Amniotic epithelial cell (primary cell): ENCODE measurements at places on chromosomes 6 and 20.
A peak's percentile ranks its signal among the peaks of the same experiment; 100 is the strongest.

GRCh38 chr6:127290391-127291265 lies 24.0 kb downstream of the RNF146 start:
- no peak for DNase-seq

GRCh38 chr6:108521616-108522107 lies 39.1 kb upstream of the FOXO3 start:
- no peak for DNase-seq

GRCh38 chr6:2021713-2022125 lies 223.7 kb downstream of the GMDS start:
- peak; percentile 15 for DNase-seq

- DNase-seq = no peak
Measured at GRCh38 chr6:14540810-14541540, 423.4 kb downstream of the CD83 start.

- no peak for DNase-seq
Measured at GRCh38 chr6:55974688-55975087, 99.3 kb upstream of the BMP5 start.

GRCh38 chr6:55046869-55047422 lies 127.4 kb upstream of the HCRTR2 start:
- peak; percentile 25 for DNase-seq

DNA sequence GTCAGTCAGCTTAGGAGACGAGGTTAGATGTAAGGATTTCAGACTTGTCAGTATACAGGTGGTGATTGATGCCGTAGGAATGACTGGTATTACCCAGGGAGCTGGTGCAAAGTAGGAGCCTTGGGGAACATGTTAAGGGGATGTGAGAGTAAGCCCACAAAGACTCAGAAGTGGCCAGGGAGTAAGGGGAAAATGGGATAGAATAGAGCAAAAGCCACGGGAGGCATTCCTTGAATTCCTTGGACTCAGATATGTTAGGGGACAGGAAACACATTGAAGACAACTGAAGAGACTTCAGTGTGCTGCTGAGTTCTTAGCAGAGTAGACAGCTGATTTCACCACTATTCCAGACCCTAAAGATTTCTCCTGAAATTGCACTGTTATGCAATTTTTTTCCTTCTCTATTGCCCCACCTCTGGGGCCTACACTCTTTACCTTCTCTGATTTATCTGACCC lies 1.2 kb upstream of the ACAT2 start:
- DNase-seq = peak; percentile 59

- no peak for DNase-seq
Measured at GRCh38 chr6:113442040-113442439, 415.1 kb upstream of the MARCKS start.

DNA sequence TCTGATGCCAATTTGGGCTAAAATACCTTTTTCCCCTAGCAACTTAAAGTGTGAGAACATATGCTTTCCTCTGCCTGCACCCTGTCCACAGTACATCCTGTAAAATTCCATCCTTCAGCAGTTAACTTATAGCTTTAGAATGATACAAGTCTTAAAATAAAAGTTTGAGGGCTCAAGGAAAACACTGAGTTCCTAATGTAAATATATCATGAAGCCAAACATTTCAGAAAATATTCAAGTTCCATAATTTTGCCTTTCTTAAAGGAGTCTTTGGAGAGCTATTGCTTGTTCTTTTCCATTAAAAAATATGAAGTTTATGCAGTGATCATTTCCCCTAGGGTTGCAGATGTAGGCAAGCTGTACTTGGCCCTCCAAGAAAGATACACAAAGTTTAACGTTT lies 303.8 kb downstream of the COL12A1 start:
- DNase-seq = no peak

DNA sequence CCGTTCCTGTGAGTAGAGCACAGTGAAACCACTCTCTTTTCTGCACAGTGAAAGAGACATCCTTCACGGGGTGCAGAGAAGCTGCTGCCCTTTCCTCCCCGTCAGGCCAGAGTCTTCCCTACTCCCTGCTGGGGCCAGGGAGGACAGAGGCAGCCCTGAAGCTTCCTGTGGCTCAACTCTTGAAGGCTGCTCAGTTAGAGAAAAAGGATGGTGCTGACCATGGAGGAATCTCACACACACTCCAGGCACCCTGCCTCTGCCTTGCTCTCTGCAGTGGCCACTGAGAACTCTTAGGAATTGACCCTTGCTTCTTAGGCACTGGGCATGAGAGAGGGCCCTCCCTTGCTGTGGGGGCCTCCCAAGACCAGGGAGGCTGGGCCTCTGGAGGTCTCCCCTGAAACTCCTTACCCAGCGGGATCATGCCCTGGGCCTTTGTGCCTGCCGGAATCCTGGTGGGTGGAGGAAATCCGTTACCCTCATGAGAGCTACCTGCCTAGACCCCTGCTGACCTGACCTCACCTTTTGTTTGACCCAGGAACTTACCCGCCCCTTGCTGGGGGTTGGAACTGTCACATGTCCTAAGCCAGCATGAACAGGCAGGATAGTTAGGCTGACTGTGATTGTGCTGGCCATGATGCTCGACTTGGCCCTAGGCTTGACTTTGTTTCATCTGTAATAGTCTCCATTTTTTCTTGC lies 65.0 kb upstream of the CD93 start:
- no peak for DNase-seq

GRCh38 chr6:90887764-90888163 lies 300.9 kb upstream of the MAP3K7 start:
- DNase-seq = no peak

DNA sequence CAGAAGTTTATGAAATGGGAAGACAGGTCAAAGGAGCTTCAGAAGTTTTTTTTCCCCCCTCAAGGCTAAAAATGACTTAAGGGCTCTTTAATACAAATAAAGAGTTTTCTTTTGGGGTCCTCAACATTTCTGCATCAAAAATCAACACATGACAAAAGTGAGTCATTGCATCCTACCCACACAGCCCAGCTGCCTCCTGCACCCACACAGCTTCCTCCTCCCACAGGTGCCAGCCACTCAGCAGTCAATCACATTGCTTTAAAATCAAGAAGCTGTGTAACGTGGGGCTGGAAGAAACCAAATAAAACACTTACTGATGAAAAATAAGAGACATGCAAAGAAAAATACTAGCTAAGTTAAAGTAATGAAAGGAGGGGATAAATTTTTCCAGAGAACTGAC lies 68.5 kb downstream of the MAP3K5 start:
- DNase-seq = peak; percentile 38

DNA sequence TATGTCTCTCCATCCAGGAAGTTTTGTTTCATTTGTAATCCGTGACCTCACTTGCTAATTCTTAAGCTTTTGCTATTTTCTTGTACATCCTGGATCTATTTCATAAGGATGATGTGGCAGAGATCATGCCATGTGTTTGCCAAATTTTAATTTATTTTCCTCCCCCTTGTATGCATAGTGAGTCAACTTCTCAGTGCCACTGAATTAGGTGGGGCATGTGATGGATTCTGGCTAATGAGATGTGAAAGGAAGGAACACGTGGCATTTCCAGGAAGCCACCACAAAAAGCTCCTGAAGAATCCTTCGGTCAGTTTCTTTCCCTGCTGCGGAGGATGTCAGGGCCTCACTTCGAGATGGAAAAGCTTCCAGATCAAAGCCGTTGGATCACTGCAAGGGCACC lies 86.2 kb upstream of the PRL start:
- DNase-seq = no peak

- no peak for DNase-seq
Measured at GRCh38 chr6:41469156-41470028, 76.8 kb upstream of the FOXP4 start.

- DNase-seq = no peak
Measured at GRCh38 chr6:63882208-63882607, 246.6 kb downstream of the PHF3 start.

GRCh38 chr20:32189691-32190615 lies 17.6 kb downstream of the PLAGL2 start:
- DNase-seq = peak; percentile 35

- DNase-seq = no peak
Measured at GRCh38 chr20:51419646-51420045, 122.9 kb downstream of the NFATC2 start.

DNA sequence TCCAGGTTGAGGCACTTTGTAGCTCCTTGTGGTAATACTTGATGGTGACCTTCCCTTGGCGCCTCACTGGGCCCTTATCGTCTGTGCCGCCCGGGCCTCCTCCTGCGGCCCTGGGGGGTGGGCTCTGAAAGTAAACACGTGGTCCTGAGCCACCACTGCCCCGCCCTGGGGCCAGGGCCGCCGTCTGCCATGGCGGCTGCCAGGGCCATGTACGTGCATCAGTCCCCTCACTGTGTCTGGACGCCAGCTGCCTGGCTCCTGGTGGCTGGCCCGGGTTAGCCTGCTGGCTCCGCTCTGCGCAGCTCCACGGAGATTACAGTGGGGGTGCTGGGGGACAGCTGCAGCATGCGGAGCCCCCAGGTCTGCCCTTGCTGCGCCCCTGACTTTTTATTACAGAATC lies 81.8 kb upstream of the CENPW start:
- no peak for DNase-seq

DNA sequence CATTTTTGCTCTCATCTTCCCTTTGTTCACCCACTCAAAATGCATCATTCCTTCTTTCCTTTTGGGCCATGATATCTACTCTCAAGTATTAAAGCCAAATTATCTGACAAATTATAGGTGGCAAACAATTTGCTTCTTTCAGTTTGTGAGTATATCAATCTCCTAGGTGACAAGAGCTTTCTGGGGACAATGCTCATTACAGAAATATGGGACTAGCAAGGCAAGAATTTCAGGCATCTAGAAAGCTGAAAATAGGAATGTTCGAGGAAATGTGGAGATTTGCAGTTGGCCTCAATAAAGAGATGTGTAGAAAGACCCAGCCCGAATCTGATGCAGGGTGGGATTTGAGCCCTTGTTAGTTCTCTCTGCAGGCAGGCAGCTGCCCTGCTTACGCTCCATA lies 71.8 kb downstream of the ALDH8A1 start:
- DNase-seq = no peak

GRCh38 chr6:36135053-36135731 lies 4.9 kb downstream of the MAPK13 start:
- DNase-seq = no peak

- no peak for DNase-seq
Measured at GRCh38 chr6:63353286-63353630, 33.5 kb upstream of the LGSN start.

GRCh38 chr6:112054001-112054400 lies at the start of gene CCN6:
Gene CCN6 (plus strand): TSS chr6:112054104. CDS start chr6:112054358, 254 bp downstream.
- no peak for DNase-seq
